ENCODE measurements at places on chromosomes 7 and 10.

DNA sequence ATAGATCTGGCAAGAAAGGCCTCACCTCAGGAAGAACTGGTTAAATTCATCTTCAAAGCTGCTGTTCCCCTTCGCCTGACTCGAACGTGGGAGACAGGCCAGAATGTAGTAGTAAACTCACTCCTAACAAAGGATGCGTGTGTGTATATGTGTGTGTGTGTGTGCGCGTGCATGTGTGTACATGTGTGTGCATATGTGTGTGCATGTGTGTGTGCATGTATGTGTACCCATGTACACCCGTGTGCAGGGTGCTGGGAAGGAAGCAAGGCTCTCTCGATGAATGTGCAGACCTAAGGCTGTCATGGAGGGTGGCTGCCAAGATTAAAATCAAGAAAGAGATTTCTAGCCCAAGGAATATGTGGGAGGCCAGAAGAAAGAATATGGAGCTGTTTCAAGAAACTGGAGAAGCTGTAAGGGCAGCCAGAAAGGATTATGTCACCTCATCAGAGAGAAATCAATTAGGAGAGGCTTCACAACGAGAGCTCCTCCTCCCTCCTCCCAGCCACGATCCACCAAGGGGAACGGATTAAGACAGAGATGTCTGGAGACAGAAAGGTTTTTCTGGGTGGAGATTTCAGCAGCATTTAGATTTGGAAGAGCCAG lies 34.0 kb upstream of the LBX1 start:
- DNase-seq = no peak

DNA sequence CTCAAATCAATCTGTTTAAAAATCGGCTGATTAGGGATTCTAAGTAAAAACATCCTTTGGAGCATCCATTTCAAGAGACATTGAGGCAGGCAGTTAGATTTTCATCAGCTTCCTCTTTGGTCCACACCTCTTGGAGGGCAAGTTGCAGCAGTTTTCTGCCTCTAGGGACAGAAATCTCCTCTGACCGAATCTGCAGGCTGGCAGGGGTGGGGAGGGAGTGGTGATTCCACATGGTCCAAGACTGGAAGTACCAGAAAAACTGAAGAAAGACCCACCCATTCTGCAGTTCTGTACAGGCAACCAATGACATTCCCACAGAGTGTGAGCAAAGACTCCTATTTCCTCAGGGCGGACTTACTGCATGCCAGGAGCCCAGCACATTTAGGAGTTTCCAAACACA lies 29.0 kb downstream of the FGFBP3 start:
- no peak for DNase-seq

DNA sequence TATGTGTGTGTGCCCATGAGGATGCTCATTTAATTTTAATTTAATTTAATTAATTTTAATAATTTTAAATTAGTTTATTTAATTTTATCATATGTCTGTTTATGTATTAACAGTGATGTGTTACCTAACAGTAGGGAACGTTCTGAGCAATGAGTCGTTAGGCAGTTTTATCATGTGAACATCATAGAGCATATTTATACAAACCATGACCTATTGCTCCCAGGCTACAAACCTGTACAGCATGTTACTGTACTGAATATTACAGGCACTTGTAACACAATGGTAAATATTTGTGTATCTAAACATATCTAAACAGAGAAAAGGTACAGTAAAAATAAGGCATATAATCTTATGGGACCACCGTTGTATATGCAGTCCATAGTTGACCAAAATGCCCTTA lies 13.7 kb upstream of the CFAP69 start:
- DNase-seq = no peak

DNA sequence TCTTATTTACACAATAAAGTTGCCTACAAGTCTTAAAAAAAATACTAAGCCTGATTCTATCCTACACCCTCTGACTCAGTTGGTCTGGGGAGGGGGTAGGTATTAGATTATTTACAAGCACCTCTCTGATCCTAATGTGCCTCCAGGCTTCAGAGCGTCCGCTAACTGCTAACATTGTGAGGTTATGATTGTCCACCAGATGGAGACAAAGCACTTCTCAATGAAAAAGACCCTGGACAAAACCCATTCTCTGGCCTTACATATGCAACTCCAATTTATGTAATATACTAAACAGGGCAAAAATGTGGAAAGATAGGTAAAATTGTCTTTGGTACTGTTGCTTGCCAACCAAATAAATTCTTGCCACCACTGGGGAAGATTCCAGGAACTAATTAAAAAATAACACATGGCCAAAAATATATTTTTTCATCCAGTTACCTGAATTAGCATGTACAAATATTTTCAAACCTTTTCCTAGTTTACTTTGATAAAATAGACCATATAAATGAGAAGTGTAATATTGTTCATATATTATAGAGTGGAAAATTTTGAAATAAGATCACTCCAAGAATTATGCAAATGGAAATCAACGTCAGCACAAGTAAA lies 92.4 kb downstream of the KIF20B start:
- DNase-seq = no peak

- DNase-seq = no peak
Observed at GRCh38 chr10:5555881-5556280, 31.1 kb downstream of the CALML3 start.

DNA sequence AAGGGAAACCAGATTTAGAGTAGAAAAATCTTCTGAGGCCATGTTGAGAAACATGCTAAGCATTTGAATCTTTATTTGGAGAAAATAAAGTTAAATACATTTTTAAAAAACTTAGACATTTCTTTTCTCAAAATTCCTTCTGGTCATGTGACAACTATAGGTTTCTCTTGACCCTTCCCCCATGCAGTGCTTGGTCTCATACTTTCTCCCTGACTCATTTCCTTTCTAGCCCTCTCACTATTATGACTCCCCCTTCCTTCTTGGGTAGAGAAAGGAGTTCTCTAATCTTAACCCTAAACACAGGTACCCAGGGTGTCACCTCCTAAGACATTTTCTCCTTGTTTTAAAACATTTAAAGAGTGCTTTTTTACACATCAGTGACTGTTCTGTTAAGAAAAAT lies 179.5 kb upstream of the TMEM106B start:
- no peak for DNase-seq

DNA sequence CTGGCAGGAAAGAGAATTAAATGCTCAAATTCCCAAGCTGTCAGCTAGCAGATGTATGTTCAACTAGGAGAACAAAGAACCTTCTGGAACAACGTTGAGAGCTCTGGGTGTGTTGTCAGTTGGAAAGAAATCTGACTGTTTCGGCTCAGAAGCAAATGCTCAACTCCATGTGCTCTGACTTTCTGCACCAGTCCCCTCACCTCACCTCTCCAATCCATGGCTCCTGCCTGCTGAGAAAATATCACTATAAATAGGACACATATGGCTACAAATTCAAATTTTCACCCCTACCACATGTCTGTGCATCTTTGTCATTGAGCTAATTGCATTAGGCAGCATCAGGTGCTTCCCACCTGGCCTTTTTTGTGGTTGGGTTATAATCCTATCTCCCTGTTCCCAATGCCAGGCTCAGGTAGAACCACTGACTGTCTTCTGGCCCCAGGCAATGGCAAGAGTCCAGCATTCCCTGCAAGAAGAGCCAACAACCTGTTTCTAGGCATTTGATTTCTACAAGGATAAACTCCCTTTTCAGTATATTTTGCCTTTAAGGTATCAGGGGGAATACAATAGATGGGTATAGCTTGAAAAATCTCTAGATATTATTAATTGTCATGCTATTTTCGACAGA lies 142.6 kb upstream of the LSM8 start:
- DNase-seq = no peak

DNA sequence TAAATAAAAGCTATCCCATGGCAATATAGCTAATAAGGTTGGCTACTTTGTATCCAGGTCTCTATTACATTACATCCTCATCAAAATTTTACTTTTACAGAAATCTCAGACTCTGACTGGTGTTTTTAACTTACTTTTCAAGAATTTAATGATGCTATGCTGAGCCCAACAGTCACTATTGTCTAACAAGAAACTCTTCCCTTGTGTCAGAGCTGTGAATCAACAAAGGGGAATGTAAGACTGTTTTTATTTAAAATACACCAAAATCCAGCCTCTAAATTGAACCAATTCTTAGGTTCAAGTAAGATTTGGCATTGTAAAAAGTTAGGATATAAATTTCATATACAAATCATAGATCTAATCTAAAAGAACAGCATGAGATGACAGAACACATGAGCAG lies 7.0 kb downstream of the RTKN2 start:
- DNase-seq = no peak

- DNase-seq = no peak
Observed at GRCh38 chr7:155466814-155467733, 9.1 kb downstream of the EN2 start.

- no peak for DNase-seq
Observed at GRCh38 chr10:50992356-50992901, 81.9 kb upstream of the PRKG1 start.

DNA sequence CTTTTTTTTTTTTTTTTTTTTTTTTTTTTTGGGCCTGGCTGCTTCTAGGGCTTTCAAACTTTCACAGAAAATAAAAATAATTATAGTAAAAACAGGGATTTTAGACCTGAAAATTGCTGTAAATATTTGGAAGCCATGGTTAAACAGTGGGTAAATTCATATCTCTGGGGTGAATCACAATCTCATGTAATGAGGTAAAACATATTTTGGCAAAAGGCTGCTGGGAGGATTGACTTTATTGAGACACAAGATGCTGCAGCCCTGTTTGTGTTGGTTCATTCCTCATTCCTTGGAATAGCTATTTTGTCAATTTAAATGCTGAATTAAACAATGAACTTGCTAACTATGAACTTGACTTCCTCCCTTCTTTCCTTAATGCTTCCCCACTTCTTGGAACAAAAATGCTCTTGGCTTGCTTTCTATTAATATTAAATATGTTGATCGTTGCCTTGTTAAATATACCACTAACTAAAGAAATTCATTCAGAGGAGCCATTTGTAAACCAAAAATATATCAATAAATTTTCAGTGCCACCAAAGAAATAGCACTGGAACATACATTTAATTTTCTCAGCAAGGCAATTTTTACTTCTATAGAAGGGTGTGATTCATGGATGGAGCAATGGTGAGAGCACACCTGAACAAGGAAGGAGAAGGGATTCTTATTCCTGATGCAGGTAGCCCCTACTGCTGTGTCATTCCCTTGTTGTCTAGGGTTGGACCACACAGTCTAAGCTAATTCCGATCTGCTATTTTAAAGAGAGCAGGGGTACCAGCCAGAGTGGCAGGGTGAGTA lies 24.6 kb downstream of the AGK start:
- DNase-seq = no peak

DNA sequence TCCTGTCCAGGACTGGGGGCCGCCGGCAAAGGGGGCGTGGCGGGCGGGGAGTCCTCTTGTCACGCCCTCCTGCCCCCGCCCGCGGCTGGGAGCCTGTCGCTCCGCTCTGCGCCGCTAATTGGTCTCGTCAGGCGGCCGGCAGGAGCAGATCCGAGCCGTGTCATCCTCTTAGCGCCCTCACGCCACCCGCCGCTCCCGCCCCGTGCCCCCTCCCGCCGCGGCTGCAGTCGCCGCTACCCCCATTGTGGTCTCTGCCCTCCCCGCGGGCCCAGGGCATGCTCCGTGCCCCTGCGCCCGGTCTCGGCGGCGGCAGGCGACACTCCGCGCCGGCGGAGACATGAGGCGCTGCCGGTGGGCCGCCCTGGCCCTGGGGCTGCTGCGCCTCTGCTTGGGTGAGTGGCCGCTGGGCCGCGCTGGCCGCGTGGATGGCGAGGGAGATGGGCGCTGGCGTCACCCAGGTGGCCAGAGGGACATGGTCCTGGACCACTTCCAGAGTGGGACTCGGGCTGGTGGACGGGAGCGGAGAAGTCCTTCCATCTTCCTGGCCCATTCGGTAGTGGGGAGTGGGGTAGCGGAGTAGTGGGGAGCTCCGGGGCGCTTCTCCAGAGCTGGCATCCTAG lies at the start of gene CDHR1:
Gene CDHR1, plus strand, starts transcription at position 114 of the 620 bp plus-strand sequence. Its CDS starts 224 bp downstream, at position 338.
- peak; percentile 24 for DNase-seq

DNA sequence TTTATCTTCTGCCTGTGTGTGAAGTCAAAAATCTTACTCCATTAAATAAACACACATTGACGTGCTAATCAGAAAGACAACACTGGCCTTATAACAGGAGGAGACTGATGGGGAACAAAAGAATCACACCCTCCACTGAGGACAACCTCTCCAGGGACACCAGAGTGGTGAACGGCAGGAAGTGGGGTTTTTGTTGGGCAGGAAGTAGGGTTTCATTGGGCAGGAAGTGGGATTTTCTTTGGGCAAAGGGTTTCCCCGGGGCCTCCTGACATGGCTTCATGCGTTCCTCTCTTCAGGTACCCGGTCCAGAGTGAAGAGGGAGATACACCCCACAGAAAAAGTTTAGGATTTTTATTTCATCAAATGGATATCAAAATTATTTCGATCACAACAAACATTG lies 30.6 kb downstream of the ADARB2 start:
- DNase-seq = no peak
